ENCODE measurements at places on chromosomes 11 and 22. TPM values are rescaled to one million over a fixed set of nuclear protein-coding genes. Genes with fewer than 3 reads are reported as not detected.

DNA sequence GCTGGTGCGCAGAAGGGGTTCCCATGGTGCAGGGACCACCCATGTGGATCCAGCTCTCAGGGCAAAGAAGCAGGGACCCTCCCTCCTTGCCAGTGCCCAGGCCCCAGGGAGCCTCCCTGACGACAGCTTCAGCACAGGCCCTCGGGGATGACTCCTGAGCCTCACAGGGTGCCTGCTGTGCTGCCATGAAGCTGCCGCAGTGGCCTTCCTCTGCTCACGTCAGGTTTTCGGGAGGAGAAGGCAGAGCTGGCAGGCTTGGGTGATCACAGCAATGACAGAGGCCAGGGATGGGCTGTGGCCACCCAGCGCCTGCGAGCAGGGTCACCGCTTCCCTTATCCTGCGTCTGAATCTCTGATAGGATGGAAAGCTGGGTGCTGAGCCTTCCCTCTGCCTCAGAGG lies 276.2 kb downstream of the BRD1 start:
- DNase-seq, result no peak

DNA sequence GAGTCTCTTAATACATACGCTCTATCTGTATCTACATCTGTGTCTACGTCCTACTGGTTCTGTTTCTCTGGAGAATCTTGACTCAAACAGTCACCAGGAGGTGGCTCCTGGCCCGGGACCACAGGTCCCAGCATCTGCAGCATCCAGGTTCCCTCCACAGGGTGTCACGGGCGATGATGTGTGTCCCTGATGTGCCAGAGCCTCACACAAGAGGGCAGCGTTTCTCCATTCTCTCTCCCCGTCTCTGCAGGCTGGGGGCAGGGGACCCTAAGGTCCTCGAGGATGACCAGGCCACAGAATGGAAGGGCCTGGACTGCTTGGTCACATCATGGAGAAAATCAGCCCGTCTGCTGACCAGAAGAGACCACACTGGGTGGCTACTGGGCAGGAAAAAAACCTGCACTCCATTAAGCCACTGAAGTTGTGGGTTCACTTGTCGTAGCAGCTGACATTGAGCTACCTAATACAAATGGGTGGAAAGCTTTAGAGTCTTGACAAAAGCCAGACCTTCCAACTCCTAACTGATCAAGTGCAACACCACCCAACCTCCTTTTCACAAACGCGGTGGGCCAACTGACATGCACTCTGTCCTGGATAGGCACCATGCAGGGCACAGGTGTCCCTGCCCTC lies 392.5 kb downstream of the CTTN start:
- DNase-seq, result no peak

DNA sequence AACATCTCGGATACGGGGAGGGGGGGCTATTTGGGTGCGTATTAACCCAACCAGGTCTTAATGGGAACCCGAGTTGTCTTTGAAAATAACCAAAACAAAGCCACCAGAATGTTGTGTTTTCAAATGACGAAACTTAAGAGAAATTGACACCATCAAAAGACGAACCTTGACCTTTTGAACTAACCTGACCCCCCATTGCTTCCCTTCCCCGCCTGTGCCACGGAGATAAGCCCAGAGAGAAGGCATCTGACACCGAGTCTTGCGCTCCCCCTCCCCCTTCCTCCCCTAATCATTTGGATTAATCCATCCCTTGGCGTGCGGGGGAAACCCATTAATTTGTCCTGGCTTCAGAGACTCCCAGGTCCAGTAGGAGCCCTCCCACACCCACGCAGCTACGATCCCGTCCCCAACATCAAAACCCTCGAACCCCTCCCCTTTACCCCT lies 4.5 kb upstream of the GCAT start:
- no peak for DNase-seq

GRCh38 chr22:46798366-46799350 lies 36.2 kb downstream of the TBC1D22A start:
- peak; percentile 70 for DNase-seq

GRCh38 chr11:121596195-121597155 lies 143.7 kb upstream of the SORL1-AS1 start:
- peak; percentile 41 for DNase-seq

DNA sequence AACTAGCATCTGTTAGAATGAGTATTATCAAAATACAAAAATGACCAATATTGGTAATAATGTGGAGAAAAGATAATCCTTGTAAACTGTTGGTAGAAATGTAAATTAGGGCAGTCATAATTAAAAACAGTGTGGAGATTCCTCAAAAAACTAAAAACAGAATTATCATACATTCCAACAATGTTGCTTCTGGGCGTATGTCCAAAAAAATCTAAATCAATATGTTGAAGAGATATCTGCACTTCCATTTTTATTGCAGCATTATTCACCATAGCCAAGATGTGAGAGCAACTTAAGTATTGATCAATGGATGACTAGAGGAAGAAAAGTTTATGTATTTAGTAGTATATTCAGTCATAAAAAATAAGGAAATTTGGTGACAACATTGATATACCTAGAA lies 59.8 kb upstream of the OR9G4 start:
- no peak for DNase-seq

DNA sequence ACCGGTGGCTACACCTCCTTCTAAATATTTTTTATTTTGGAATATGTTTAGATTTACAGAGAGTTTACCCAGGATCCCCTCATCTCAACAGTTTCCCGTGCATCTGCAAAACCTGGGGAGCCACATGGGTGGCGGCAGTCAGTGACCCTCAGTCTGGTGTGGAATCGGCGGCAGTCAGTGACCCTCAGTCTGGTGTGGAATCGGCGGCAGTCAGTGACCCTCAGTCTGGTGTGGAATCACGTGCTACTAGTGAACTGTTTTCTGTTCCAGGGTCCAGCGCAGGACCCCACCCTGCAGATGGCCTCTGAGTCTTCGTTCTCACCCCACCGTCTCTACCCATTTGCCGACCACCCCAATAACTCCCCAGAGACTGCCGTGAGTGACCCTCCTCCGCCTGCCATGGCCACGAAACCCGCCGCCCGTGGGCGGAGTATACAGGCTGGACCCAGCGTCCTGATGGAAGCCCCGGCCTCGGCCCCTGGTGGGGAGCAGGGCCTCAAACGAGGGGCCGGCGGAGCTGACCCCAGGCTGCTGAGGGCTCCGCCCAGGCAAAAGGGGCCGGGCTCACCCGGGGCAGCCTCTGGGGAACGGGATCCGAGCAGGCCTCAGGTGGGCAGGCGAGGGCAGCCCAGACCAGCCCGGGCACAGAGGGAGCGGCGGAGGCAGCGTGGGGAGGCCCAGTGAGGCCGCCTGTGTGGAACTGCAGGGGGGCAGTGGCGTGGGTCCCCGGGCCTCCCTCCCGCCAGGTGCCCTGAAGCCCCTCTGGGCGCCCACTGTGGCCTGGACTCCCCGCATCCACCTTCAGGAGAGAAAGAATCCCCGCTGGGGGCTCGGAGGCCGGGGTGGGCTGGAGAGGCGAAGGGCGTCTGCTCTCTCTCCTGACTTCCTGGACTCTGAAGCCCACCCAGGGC lies 2.5 kb downstream of the IL17REL start:
- DNase-seq, result no peak

DNA sequence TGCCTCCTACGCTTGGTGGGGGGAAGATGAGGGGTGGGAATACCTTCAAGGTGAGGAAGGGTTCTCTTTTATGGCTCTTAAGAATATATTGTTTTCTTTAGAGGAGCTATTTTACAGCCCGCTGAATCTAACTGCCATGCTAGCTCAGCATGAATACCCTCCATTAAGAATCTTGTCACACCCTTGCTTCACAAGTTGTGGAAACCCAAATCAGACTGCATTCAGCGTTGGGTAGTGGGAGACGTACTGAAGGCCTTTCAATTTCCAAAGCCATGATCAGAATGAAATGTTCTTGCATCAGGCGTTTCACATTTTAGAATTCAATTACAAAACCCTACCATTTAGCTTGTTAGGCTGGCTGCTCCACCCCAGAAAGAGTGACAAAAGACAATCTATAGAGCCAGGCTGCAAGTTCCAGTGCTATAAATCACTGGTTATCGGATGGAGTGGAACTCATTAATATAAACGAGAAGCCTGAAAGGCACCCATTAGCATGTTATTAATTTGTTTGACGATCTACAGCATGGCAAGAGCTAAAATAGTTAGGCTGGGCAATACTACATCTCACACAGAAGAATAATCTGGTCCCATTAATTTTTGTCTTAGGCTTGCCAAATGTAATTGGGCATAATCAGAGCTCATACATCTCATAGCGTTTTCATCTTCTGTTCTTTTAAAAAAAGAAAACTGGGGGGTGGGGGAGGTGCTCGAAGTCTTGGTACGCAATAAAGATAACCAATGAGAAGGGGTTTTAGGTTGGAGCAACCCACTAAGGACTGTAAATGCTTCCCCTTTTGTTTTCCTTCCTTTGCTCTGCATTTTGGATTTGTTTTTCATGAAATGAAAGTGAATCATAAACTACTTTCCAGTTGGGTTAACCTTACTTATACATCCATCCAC lies 57.5 kb downstream of the ABTB2 start:
- no peak for DNase-seq

GRCh38 chr11:126697936-126698335 lies 302.6 kb downstream of the KIRREL3 start:
- DNase-seq, result no peak

DNA sequence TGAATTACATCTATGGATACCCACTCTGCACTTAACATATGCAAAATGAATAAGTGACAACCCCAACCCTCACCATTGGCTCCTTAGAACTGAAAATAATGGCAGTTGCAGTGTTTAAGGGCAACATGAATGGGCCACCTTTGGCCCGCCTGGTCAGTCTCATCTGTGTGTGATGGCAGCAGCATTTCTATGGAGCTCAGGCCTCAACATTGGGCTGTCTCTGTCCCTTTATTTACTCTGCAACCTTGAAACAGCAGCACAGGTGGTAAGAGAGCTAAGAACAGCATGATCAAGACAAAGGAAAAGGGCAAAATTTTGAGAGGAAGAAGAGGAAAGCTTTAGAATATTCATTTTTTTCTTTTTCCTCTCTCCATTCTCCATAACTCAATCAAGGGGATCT lies 38.3 kb upstream of the TMEM135 start:
- DNase-seq, result no peak

DNA sequence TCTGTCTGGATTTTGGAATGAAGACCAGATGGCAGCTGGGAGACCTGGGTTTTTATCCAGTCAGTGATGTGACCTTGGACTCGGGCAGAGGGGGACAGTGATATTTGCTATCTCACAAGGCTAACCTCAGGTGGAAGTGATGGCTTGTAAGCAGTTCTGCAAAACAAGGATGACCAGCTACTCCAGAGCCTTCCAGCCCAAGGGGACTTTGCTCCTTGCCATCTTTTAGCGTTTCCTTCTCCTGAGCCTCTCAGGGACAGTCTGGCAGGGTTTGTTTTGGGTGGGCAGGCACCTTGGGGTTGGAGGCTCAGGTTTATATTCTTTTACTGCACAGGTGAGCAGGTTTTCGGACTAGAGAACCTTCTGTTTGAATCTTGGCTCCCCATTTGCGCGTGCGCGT lies 9.5 kb upstream of the OSBP2 start:
- no peak for DNase-seq

DNA sequence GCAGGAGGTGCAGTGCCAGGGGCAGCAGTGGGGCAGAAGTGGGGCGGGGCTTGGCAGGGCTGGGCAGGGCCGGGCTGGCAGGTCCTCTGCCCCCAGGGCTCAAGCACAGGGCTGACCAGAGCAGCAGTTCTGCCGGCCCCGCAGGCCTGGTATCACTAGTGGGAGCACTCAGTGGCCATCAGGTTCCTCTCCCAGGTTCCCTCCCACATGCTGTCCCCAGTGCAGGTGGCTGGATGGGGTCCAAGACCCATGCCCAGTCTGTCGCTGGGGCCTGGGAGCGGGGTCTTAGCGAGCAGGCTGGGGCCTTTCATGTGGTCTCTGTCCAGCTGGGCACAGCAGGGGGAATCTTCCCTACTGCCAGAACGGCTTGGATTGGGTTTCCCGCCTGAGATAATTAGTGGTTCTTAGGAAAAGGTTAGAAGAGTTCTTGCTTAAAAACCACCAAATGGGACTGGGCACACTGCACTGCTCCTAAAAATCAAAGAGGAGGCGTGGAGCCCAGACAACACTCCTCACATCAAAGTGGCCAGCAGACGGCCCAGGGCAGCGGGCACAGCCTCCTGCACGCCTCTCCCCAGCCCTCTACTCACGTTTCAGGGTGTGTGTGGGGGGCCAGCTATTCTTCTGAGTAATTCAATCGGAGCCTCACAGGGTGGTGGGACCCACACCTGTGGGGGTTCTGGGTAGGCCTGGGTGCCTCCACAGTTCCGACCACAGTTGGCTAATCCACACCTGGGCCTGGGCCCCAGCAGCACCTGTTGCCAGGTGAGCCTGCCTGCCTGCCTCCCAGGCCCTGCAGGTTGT lies 45.6 kb downstream of the TPCN2 start:
- no peak for DNase-seq

- peak; percentile 51 for DNase-seq
Observed at GRCh38 chr11:96188243-96189006, 154.6 kb downstream of the MAML2 start.

DNA sequence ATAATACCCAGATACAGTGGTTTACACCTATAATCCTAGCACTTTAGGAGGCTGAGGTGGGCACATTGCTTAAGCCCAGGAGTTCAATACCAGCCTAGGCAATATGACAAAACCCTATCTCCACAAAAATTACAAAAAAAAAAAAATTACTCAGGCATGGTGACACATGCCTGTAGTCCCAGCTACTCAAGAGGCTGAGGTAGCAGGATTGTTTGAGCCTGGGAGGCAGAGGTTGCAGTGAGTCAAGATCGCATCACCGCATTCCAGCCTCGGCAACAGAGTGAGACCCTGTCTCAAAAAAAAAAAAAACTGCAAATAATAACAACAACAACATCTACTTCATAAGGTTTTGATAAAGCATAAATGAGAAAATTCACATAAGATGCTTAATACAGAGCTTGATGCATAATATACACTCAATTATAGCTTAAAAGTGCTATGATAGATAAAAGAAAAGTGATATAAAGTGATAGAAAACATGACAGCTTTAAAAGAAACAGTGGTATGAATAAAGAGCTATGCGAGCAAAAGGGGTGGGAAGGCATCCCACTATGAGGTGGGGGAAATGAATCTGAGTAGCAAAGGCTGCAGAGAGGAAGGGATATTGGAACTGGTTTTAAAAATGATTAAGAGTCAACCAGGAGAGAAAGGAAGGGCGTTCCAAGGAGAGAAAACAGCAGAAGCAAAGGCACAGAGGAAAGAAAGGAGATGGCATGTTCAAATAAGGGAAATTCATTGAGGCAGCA lies 197.6 kb downstream of the KIF18A start:
- peak; percentile 84 for DNase-seq

- DNase-seq, result peak; percentile 79
Observed at GRCh38 chr11:43789700-43790443, 90.8 kb upstream of the ALKBH3 start.

GRCh38 chr11:70467201-70468085 lies 69.1 kb downstream of the CTTN start:
- DNase-seq, result no peak

The OR52H1 gene
- 0.51 TPM for total RNA-seq

The DDX25 gene
- total RNA-seq, result not detected

The MS4A10 gene
- total RNA-seq, result not detected

The MRGPRX4 gene
- not detected for total RNA-seq

The GLB1L3 gene
- total RNA-seq, result not detected

The MORC2 gene
- 16.7 TPM for total RNA-seq

The GNAZ gene
- 1.3 TPM for total RNA-seq

All from fibroblast of lung (primary cell).